ENCODE measurements at places on chromosomes 7 and 10.

- no peak overlapping the region for H3K27ac ChIP-seq
- no peak for DNase-seq
- no peaks in the 10 kb centered on the region for H3K27me3 ChIP-seq
- no peaks in the 10 kb centered on the region for H3K4me1 ChIP-seq
- H3K4me3 ChIP-seq: no peak overlapping the region
Measured at GRCh38 chr10:130074639-130075038, 36.0 kb downstream of the C10orf143 start.

GRCh38 chr7:139536152-139536551 is 12.7 kb downstream of the CLEC2L start:
- peaks cover 8% of the 10 kb centered on the region for H3K27me3 ChIP-seq
- no peaks in the 10 kb centered on the region for H3K4me1 ChIP-seq
- no peaks in the 10 kb centered on the region for H3K36me3 ChIP-seq
- DNase-seq: no peak
- H3K4me3 ChIP-seq: no peak overlapping the region
- H3K27ac ChIP-seq: no peak overlapping the region

DNA sequence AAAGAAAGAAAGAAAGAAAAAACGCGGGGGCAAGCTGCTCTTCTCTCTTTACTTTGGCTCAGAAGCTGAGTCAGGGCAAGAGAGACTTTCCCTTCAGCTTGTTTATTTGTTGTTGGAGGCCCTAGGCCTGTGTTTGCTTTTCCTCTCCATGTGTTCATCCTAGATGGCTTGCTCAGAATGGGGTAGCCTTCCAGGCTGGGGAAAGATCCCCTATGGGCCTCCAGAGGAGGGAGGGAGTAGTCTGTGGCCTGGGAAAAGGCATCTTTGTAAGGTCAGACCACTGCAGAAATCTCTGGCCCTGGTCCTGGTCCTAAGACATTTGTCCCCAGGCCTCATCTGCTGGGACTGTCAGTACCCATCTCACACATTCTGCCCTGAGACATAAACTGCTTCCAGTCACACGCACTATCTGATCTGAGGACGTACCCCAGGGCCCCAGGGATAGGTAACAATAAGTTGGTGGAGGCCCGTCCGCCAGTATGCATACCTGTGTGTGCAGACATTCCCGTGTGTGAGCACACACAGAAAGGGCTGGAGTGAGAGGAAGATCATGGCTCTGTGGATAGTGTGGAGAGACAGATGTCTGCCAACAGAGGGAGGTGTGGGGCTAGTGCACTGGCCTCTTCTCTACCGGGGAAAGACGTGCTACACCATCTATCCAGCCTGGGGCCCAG is 4.9 kb upstream of the SCD start:
- H3K27me3 ChIP-seq: no peaks in the 10 kb centered on the region
- no peaks in the 10 kb centered on the region for H3K4me1 ChIP-seq
- no peaks in the 10 kb centered on the region for H3K36me3 ChIP-seq
- peak; percentile 24 for DNase-seq
- H3K27ac ChIP-seq: no peak overlapping the region

DNA sequence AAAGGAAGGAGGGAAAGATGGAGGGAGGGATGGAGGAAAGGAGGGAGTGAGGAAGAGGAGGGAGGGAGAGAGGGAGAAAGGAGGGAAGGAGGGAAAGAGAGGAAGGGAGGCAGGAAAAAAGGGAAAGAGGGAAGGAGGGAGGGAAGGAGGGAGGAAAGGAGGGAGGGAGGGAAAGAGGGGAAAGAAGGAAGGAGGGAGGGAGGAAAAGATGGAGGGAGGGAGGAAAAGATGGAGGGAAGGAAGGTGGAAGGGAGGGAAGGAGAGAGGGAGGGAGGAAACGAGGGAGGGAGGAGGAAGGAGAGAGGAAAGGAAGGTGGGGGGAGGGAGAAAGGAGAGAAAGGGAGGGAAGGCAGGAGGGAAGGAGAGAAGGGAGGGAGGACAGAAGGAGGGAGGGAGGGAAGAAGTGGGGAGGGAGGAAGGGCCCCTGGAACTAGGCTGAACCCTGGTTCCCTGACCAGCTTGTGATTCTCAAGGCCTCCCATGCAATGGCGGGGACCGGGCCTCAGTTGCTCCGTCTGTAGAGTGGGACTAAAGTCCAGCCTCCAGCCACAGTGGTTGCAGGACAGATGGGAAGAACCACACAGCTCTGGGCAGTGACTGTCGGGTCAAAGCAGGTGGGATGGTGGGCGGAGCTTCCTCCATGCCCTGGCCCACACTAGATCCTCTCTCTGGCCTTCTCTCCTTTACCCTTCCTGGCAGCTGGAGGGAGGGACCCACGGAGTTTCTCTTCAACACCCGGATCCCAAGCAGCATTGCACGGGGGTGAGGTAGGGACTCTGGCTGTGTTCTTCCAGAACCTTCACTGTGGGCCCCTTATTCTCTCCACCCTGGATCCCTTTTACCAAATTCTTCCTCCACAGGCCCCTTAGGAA is 4.3 kb upstream of the TTYH3 start:
- H3K36me3 ChIP-seq: no peaks in the 10 kb centered on the region
- no peak overlapping the region for H3K27ac ChIP-seq

DNA sequence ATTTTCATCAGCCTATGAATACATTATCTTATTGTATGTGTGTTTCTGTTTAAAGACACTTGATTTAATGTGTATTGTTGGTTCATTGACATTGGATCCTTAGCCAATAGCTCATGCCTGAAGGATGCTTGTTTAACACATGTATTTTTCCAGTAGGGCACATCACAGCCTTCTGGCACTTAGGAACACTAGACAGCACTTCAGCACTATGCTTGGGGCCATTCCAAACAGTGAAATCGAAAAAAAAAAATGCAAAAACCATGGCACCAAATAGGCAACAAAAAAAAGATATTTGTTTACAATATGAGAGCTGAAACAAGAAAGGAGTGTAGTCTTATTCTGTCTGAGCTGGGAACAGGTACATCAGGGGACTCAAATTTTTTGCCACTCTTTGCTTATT is 262.8 kb downstream of the SLC25A13 start:
- H3K4me3 ChIP-seq: no peak overlapping the region
- H3K4me1 ChIP-seq: no peaks in the 10 kb centered on the region
- H3K36me3 ChIP-seq: no peaks in the 10 kb centered on the region

DNA sequence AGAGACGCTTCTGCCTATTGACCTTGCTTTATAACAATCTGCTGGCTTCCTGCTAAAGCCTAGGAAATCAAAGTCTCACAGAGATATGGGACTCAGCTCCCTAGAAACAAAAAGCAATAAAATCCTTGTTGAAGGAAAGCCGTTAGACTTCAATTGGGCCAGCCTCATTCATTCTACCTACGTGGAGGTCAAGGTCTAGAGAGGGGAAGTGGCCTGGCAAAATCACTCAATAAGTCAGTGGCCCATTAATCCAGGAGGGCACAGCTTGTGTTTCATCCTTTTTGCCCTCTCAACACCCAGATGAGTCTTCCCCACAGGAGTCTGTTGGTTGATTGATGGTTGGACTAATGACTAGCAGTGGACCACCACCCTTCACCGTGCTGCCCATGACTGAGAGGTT is 40.5 kb upstream of the ACSL5 start:
- H3K36me3 ChIP-seq: no peaks in the 10 kb centered on the region
- H3K27ac ChIP-seq: no peak overlapping the region
- no peaks in the 10 kb centered on the region for H3K27me3 ChIP-seq
- DNase-seq: no peak
- H3K4me3 ChIP-seq: no peak overlapping the region
- no peaks in the 10 kb centered on the region for H3K4me1 ChIP-seq

- H3K4me3 ChIP-seq: no peak overlapping the region
- H3K27me3 ChIP-seq: peaks cover 32% of the 10 kb centered on the region
- no peak overlapping the region for H3K27ac ChIP-seq
- no peaks in the 10 kb centered on the region for H3K4me1 ChIP-seq
Measured at GRCh38 chr10:69744971-69745370, 56.7 kb upstream of the COL13A1 start.

DNA sequence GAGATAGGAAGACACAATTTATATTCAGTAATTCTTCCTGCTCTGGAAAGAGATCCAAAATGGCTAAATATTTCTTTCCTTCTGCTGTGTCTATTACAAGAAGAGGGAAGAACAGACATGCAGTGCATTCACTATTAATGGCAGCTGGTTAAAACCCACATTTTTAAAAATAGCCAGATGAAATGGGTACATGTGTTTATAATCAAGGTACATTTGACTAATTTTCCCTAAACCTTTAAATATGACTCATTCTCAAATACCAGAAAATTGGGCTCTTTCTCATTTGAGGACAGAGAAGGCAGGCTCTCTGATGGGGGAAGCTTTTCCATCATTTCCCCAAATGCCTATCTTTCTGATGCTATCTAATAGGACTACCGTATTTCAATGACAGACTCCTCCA is 215.7 kb upstream of the HABP2 start:
- DNase-seq: no peak
- no peak overlapping the region for H3K4me3 ChIP-seq
- H3K36me3 ChIP-seq: no peaks in the 10 kb centered on the region
- no peaks in the 10 kb centered on the region for H3K27me3 ChIP-seq
- H3K27ac ChIP-seq: no peak overlapping the region

DNA sequence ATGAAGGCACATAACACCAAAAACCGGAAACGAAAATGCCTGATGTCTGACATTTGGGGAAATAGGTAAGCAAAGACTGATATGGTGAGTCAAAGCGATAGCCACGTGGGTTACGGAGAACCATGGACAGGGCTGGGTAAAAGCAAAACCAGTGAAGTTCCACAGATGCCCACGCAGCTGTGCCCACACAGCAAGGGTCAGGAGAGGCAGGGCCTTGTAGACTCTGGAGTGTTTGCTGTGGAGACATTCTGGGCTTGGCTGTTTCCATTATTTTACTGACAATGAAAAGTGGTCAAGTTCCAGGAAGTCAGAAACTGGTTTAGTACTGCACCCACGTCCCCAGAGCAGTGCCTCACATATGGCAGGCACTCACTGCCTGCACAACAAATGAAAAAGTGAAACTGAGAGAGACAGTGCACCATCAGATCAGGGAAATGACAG is 148.7 kb downstream of the ZMYND11 start:
- peaks cover 7% of the 10 kb centered on the region for H3K36me3 ChIP-seq
- H3K4me3 ChIP-seq: no peak overlapping the region
- H3K27me3 ChIP-seq: no peaks in the 10 kb centered on the region
- H3K4me1 ChIP-seq: no peaks in the 10 kb centered on the region

DNA sequence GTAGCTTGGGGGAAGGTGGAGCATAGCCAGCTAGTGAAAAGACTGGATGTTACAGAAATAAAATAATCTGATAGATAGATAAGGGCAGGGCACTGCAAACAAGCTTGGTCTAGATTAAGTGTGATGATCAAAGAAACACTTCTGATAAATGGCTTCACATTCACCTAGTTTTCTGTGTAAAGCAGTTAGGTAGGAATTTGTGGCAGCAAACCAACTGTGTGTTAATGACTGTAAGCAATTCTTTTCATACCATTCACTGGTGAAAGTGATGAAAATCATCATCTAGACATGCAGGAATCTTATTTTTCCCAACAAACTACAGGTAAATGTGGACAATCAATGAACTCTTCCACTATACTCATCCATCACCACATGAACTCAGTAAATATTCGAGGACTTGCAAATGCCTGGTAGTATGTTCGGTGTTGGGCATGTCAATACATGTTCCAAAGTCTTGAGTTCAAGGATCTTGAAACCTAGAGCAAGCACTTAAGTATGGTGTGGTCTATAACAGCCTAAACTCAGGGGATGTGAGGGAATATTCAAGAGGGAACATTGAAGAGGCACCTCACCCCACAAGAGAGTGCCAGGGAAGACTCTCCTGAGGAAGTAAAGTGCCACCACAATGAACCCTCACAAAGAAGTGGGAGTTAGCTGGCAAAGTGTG is 20.5 kb downstream of the PON3 start:
- H3K36me3 ChIP-seq: no peaks in the 10 kb centered on the region
- H3K27me3 ChIP-seq: peaks cover 8% of the 10 kb centered on the region
- no peaks in the 10 kb centered on the region for H3K4me1 ChIP-seq
- H3K4me3 ChIP-seq: no peak overlapping the region
- H3K27ac ChIP-seq: no peak overlapping the region

- H3K36me3 ChIP-seq: no peaks in the 10 kb centered on the region
- H3K27me3 ChIP-seq: no peaks in the 10 kb centered on the region
- H3K4me1 ChIP-seq: peaks cover 8% of the 10 kb centered on the region
- H3K27ac ChIP-seq: peak overlapping the region; percentile 14
Measured at GRCh38 chr10:35130663-35131062, 4.0 kb downstream of the CREM start.

DNA sequence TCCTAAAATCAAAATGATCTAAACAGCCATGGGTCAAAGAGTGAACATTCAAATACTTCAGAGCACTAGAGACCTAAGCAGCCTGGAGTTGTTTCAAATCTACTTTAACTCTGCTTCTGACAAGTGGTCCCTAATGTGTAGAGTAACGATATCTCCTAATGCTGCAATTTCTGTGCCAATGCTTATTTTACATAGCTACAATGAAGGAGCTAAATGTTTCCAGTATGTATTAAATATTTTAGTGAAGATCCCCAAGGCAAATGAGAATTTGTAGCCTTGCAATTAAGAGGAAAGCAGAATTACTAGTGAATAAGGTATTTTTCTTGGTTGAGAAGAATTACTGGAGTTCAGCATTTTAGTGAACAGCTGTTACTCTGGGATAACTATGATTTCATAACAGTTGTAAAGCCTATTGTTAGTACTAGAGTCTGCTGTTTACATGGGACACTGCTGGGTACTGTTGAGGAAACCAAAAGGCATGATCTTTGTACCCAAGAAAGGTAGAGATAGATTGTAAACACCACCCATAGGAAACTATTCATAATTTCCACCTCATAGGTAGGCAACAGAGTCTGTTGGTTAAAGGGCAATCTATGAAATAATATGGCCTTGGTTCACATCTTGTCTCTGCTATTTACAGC is 271.9 kb downstream of the PLXDC2 start:
- DNase-seq: no peak
- no peaks in the 10 kb centered on the region for H3K4me1 ChIP-seq
- H3K36me3 ChIP-seq: no peaks in the 10 kb centered on the region
- H3K4me3 ChIP-seq: no peak overlapping the region

DNA sequence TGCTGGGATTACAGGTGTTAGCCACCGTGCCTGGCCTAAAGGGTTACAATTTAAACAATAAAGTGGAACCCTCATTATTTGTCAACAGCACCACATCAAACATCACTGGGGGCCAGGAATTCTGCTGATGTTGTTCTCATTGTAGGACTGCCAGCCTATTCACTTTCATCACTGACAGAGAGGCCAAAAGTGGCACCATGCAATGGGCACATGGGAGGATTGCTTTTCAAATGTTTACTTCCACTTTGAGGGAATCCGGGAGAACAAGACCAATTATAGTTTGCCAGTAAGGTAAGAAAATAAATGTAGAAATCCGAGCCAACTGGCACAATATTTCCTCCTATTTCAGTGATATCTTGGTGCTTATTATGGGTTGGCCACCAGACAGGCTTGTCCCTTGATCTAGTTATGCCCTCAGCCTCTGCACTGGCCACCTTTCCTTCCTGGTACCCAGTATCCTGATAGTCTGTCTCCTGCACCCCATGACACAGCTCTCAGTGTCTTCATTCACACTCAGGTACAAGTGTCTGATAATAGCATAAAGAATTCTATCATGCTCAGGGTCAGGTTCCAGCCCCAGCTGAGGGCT is 82.6 kb downstream of the ANLN start:
- DNase-seq: no peak
- no peak overlapping the region for H3K27ac ChIP-seq
- H3K4me1 ChIP-seq: peaks cover 2% of the 10 kb centered on the region

Measured in T-cell (primary cell).